ENCODE measurements at places on chromosomes 3 and 15. TPM values are rescaled to one million over a fixed set of nuclear protein-coding genes. Genes with fewer than 3 reads are reported as not detected.

GRCh38 chr3:73150369-73151130 lies 89.1 kb downstream of the EBLN2 start:
- DNase-seq: no peak

DNA sequence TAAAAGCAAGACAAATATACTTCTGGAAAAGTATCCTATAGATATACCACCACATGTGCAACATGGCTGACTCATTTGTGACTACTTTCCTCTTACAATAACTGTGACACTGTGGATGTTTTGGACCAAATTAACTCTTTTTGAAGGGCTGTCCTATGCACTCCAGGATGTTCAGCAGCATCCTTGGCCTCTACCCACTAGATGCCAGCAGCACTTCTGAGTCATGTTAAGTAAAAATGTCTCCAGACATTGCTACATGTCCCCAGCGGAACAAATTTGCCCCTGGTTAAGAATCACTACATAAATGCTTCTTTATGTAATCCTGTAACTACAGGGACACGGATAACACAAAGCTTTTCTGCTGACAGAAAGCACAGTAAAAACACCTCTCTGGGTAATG lies 32.0 kb downstream of the RUVBL1 start:
- DNase-seq: no peak

DNA sequence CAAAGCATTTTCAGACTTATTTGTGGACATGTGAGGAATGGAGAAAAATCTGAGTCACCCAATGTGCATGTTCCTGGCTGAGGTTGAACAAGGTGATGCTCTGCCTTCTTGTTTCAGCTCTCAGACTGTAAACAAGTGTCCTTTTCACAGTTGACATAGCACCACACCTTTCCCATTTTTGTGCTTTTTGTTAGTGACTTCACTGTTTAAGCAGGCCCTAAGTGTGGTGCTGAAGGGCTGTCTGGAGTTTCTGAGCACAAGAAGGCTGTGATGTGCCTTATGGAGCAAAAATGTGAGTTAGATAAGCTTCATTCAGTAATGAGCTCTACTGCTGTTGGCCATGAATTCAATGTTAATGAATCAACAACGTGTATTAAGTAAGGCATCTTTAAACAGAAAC lies 20.4 kb downstream of the ABI3BP start:
- DNase-seq: no peak

Gene STRA6
- total RNA-seq: not detected

Gene MED12L
- 0.37 TPM for total RNA-seq

- no peak for DNase-seq
Measured at GRCh38 chr3:185250653-185251052, 3.2 kb downstream of the EHHADH start.

Gene MESP1
- 5.3 TPM for total RNA-seq

Gene SLC28A2
- total RNA-seq: not detected

DNA sequence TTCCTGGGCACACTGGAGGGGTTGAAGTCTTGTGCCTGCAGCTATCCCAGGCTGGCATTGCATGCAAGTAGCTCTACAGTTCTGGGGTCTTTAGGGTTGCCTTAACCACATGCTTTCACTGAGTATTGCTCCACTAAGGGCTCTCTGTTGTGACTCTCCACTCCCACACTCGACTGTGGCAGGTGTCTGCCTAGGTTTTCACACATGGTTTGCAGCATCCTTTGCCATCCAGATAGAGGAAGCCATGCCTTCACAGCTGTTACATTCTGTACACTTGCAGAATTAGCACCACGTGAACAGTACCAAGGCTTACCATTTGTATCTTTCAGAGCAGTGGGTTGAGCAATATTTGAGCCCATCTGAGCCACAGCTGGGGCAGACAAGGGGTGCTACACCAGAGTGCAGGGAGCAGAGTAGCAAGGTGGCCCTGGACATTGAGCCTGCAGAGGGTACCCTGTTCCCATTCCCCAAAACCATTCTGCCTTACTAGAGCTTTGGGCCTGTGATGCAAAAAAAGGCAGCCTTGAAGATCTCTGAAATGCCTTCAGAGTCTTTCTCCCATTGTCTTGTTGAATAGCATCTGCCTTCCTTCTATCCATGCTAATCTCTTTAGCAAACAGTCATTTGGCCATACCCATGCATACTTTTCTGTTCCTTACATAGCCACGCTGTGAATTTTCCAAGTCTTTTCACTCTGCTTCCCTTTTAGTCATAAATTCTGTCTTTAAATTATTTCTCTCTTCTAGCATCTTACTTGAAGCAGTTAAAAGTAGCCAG lies 95.2 kb upstream of the PLCL2 start:
- no peak for DNase-seq

DNA sequence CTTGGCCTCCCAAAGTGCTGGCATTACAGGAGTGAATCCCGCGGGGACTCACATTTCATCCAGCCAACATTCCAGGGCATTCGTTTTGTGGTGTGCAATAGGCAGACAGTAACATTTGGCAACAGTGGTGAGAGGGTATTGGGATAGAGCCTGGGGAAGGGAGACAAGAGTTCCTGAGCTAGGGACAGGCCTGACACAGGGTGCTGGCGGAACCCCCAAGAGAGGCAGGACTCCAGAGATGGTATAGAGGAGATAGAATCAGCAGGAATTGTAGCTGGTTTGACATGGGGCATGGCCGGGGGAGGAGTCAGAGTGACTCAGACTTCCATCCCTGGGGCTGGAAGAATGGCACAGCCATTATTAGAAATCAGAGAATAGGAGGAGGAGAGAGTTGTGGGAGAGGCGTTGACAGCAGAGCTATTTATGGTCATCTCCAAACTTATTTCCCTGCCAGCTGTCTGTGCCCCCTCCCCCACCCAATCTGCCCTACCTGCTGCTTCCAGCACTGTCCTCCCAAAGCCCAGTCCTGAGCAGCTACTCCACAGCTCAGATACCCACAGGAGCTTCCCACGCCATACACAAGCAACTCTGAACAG lies 4.4 kb upstream of the IDH2 start:
- peak; percentile 71 for DNase-seq

DNA sequence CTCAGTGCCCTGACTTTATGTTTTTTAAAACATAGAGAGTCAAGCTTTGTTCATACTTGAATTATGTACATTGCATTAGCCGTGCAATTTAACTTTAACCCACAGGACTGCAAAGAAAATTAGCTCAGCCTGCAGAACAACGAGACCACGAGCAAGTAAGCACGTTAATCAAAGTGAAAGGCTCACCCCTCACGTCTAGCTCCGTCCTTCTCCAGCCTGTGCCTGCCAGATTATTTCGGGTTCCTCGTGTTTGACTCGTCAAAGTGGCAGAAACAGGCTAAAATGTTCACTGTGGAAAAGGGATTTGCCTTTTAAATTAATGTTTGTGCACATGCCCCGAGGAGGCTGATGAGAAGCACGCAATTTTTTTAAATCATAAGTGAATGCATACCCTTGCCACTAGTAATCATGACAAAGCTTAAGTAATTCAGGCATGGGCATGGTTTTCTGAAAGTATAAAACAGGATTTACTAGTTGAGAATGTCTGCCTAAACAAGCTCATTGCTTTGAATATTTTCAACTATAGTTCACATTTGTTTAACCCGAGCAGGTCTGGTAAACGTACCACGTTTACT lies 15.3 kb downstream of the ZBTB38 start:
- DNase-seq: no peak

GRCh38 chr3:194130807-194131589 lies 5.0 kb upstream of the HES1 start:
- DNase-seq: peak; percentile 66

DNA sequence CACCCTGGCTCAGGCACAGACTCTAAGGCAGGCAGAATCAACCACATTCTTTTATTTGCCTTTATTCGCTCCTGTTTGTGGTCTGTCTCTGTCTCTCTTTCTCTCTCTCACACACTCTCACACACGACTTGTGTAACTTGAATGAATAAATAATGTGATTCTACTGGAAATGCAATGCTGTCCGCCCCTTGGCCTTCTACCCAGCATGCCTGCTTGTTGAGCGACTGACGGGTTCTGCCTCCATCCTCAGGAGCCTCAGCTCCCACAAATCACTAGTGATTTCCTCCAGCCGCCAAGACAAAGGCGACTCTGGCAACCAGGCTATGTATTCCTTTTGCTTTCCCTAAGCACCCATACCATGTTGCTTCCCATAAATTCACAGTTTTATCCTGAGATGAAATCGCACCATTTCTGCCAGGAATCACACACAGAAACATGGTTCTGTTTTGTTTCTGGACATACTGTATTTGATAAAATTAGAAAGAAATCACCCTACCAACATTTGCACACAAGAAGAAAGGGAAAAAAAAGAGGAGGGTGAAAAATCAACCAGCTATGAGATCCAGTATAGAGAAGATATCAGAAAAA lies 460.8 kb downstream of the MAGI1 start:
- no peak for DNase-seq

Measured in heart left ventricle (tissue), 16 donors.